Anterior cingulate cortex (tissue), 58 donors: ENCODE measurements at places on chromosomes 16 and 17.

- DNase-seq: no peak
Observed at GRCh38 chr16:31132303-31132979, 3.1 kb downstream of the PRSS8 start.

- peak; percentile 16 for DNase-seq
Observed at GRCh38 chr17:1629504-1630310, 1.1 kb upstream of the SLC43A2 start.

GRCh38 chr17:42210046-42210445, 15.8 kb upstream of the GHDC start:
- DNase-seq: no peak

DNA sequence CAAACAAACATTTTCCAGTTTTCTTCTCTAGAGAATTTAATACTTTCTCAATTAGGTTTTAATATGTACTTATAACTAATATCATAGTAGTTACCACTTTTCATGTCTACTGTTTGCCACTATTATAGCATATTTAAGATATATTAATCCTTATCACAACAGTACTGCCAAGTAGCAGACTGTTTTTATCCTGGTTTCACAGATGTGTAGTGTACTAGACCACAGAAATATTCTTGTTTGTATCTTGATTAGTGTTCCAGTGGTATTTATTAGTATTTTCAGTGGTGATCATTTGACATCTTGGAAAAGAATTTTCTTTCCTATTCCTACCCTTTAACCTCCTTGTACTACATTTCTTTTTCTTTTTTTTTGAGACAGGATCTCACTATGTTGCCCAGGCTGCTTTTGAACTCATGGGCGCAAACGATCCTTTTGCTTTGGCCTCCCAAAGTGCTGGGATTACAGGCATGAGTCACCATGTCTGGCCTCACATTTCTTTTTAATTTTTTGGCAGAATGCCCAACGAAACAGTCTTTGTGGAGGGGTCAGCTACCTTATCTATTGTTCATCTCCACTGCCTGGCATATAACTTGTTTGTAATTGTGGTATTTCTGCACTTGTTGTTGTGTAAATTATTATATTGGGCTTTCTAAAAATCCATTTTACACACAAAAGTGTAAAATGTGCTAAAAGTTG, 27.2 kb downstream of the MAP2K4 start:
- no peak for DNase-seq

- no peak for DNase-seq
Observed at GRCh38 chr16:85662482-85662812, 26.3 kb downstream of the GINS2 start.

DNA sequence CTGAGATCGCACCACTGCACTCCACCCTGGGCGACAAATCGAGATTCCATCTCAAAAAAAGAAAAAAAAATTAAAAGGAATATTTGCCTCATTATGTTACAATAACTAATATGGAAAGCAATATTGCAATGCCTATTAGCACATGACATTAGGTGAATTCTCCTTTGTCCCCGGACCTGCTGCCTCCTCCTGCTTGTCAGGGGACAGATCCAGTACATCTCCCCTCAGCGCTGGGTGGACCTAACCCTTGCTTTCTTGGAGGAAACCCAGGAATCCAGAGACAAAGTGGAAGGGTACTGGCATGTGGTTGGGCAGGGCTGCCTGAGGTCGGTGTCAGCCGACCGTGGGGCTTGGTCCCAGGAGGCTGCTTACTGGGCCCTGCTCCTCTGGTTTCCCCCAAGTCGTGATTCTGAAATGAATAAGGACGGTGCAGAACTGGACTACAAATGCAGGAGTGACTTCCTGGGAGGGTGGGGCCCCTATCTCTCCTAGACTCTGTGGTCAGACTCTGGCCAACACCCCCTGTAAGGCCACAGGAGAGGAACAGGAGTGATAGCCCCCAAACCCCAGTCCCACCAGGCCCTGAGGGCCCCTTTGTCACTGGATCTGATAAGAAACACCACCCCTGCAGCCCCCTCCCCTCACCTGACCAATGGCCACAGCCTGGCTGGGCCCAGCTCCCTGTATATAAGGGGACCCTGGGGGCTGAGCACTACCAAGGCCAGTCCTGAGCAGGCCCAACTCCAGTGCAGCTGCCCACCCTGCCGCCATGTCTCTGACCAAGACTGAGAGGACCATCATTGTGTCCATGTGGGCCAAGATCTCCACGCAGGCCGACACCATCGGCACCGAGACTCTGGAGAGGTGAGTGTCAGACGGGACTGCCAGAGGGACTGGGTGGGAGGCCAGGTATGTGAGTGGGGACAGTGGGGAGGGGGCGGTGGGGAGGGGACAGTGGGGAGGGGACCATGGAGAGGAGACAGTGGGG, at the start of gene HBZ:
Gene HBZ, plus strand, starts transcription at position 504 of the 988 bp plus-strand sequence. Its CDS starts 266 bp downstream, at position 770.
- DNase-seq: no peak

DNA sequence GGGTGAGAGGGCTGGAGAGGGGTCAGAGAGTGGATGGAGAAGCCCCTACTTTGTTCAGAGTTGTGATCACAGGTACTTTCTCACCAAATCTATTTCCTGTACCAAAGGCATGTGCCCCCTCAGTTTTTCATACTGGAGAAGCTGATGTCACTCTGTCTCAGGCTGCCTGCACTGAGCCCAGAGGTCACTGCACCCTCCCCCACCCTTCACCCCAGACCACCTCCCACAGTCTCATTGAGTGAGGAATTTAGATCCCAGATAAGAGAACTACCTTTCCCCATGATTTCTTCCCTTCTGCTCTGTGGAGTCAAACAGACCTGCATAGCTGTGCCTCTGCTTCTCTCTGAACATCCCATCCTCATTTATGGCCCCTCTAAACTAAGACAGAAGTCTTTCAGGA, 140.0 kb upstream of the IRX6 start:
- no peak for DNase-seq

- no peak for DNase-seq
Observed at GRCh38 chr17:29826114-29826692, 103.8 kb downstream of the SSH2 start.

- no peak for DNase-seq
Observed at GRCh38 chr16:61579195-61579594, 457.0 kb downstream of the CDH8 start.

DNA sequence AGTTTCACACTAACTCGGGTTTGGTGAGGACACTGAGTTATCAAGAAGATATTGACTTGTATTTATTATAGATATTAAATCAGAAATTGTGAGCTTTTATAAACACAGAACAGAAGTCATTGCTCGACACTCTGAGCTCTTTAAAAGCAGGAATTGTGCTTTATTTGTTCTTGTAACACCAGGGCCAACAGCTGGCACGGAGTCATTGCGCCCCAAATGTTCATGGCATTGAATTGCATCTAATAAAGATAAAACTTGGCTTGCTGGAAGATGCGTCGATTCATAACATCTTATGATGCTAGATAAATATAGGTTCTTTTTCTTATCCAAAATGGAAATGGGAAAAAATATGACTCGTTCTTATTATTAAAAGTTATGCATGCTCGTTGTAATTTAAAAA, 11.8 kb upstream of the MLYCD start:
- DNase-seq: no peak

GRCh38 chr17:27746881-27747280, 53.4 kb downstream of the NOS2 start:
- DNase-seq: no peak

DNA sequence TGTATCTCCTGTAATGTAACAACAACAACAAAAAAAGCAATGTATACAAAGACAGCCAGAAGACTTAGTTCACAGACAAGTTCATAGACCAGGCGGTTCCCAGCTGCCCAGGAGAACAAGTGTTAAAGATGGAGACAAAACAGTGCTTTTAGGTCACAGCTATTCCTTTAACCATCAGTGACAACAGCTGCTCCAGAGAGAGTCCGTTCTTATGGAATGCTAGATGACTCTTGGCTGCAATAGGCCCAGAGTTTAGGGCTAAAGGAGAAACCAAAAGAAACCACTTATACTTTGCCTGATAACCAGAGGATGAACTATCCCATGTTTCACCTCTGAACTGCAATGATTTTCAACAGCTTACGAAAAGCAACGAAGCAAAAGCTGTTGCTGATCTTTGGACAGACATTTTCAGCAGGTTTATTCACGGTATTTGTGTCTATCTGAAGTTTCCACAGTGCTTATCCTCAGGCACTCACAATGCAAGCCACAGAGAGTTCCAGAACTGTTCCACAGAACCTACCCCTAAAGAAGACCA, 6.0 kb downstream of the ZCCHC14 start:
- DNase-seq: no peak

DNA sequence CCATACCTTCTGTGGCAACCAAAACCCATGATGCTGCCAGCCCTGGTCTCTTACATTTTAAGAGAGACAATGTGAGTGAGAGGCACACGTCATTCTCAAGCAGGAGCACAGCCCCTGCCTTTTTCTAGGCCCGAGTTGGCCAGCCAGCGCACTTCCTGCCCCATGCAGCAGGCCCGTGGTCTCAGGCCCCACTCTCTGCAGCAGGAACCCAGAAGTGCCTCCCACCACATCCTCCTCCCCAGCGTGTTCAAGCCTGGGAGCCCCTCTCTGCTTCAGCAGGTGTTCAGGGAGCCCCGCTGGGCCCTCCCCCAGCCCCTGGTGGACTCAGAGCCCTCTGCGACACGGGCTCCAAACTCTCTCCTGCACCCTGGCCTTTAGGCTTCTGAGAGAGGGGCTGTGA, 30.5 kb downstream of the ITGAE start:
- DNase-seq: no peak

DNA sequence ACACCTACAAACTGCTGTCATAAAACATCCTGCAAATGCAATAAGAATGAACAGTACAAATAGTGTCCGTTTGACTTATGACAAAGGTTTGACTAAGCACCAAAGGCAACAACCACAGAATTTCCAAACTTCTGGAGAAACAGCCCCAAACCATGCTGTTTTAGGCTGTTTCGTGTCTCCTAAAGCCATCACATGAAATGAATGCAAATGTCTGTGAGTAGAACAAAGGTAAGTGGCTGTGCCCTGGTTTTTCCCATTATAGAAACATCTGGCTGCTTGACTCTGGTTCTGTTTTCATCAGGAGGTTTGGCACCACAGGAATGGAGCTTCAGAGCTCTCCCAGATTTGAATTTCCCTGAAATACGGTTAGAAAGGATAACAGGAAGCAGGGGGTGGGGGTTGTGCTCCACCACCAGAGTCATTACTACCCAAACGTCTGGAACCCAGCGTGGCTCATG, 4.6 kb upstream of the EMP2 start:
- no peak for DNase-seq

- DNase-seq: peak; percentile 19
Observed at GRCh38 chr17:37490638-37491614, 1.2 kb downstream of the DUSP14 start.

- DNase-seq: no peak
Observed at GRCh38 chr16:10388988-10389387, 3.1 kb downstream of the ATF7IP2 start.

- DNase-seq: no peak
Observed at GRCh38 chr16:11683145-11683544, 14.9 kb downstream of the SNN start.

DNA sequence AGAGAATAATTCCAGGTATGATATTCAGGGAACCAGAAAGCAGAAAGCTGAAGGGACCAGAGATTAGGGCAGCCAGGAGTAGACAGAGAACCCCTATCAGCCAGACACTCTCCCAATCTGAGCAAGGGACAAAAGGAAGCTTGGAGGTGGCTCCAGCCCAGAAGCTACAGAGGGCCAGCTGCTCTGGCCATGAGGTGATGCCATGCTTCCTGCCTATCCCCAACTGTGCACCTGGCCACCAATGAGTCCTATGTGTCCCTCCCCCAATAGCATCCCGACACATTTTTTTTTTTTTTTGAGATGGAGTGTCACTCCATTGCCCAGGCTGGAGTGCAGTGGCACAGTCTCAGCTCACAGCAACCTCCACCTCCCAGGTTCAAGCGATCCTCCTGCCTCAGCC, 30.0 kb downstream of the NSMCE1 start:
- no peak for DNase-seq

DNA sequence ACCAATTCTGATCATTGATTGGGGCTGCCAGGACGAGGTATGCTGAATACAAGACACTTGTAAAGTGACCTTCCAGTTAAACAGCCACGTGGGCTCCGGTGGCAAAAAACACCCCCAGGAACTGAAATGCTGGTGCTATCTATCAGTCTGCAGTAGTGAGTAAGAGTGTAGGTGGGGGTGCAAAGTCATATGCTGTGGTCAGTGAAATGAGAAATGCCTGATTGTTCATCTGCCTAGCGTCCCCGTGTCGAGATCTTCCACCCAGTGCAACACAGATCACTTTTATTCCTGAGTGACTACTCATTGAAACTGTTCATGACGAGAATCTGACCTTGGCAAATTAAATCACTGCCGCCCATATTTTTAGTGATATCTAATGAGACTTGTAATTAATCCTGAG, 806.5 kb upstream of the GOT2 start:
- no peak for DNase-seq

- DNase-seq: no peak
Observed at GRCh38 chr16:68732042-68732680, 4.9 kb upstream of the CDH1 start.

- DNase-seq: no peak
Observed at GRCh38 chr16:23081675-23082119, 67.6 kb downstream of the USP31 start.

DNA sequence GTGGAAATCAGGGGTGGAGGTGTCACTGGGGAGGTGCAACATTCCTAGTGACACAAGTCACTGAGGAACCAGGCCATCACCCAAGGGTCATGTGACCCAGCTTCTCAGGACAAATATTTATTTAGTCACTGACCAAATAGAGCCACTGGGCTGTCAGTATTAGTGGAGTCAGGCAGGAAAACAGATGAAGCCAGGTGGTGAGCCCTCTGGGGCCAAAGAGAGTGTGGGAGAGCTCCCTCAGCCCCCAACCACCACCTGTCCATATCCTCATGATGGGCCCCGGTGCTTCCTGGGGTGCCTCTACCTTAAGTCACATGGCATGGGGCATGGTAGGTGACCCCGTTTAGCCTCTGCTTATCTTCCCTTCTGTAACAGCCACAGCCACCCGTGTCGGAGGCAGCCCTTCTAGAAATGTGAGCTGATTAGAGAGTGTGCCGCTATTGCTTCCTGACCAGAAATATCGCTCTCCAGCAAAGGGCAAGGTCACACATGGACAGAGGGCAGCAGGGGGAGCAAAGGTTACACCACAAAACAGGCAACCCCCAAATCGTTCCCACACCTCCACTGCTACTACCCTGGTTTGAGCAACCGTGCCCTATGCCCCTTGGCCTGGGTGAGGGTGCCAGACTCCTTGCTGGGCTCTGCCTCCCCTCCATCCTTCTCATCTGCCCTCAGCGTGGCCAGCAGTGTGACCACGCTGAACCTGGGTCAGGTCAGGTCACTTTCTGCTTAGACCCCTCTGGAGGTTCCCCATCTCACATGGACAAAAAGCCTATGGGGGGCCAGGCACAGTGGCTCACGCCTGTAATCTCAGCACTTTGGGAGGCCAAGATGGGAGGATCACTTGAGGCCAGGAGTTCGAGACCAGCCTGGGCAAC, 8.6 kb upstream of the AKTIP start:
- no peak for DNase-seq
